K562 (cell line): ENCODE measurements at places on chromosomes 13 and 19.

DNA sequence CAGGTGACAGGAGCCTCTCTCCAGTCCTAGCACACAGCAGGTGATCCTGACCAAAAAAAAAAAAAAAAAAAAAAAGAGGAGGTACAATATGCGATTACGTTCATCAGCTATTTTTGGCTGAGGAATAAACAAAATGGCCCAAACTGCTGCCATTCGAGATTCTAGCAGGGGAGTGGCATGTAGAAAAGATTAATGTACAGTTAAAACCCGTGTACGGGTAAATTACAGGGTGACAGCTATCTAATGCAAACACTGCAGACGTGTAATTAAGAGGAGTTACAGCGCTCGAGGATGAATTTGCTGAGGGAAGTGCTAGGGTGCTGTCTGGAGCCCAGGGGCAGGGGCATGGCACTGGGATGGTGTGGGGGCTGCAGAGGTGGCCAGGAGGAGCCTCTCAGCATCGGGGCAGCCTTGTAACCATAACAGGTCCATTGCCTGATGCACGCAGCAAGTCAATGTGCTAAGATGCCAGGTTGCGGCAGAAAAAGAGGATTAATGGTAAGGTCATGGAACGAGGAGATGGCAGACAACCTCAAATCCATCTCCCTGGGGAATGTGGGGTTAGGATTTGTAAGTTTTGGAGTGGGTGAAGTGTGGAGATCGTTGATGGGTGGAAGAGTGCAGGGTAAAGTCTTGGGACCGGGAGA lies 17.4 kb downstream of the CHST8 start:
- no peak for DNase-seq
- no peak overlapping the region for H3K4me3 ChIP-seq
- H3K4me1 ChIP-seq = no peaks in the 10 kb centered on the region
- peaks cover 45% of the 10 kb centered on the region for H3K27me3 ChIP-seq

DNA sequence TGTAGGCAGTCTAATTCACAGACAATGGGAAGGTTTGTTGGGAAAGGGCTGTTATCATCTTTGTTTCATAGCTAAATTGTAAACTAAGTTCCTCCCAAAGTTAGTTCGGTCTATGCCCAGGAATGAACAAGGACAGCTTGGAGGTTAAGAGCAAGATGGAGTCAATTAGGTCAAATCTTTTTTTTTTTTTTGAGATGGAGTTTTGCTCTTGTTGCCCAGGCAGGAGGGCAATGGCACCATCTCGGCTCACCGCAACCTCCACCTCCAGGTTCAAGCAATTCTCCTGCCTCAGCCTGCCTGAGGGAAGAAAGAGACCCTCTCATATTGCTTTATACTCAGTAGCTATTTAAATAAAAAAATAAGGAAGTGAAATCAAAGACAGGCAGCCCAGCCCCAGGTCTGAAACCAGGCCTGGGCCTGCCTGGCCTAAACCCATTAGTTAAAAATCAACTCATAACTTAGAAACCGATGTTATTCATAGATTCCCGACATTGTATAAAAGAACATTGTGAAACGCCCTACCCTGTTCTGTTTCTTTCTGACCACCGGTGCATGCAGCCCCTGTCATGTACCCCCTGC lies 297.4 kb upstream of the SGCG start:
- no peaks in the 10 kb centered on the region for H3K36me3 ChIP-seq
- no peaks in the 10 kb centered on the region for H3K27me3 ChIP-seq
- H3K4me3 ChIP-seq = no peak overlapping the region
- no peaks in the 10 kb centered on the region for H3K4me1 ChIP-seq

- no peak overlapping the region for H3K4me3 ChIP-seq
- no peaks in the 10 kb centered on the region for H3K27me3 ChIP-seq
- no peaks in the 10 kb centered on the region for H3K4me1 ChIP-seq
- H3K27ac ChIP-seq = no peak overlapping the region
- DNase-seq = no peak
- no peaks in the 10 kb centered on the region for H3K36me3 ChIP-seq
These were observed 55.1 kb downstream of the RXFP2 start for GRCh38 chr13:31794452-31794851.

- H3K27me3 ChIP-seq = no peaks in the 10 kb centered on the region
- H3K36me3 ChIP-seq = peaks cover 31% of the 10 kb centered on the region; the same call in 2 of the 3 replicates
- no peak for DNase-seq
These were observed 5.1 kb downstream of the UBAC2 start for GRCh38 chr13:99205621-99206220.

- no peaks in the 10 kb centered on the region; the same call in 2 of the 3 replicates for H3K4me1 ChIP-seq
- no peak overlapping the region for H3K27ac ChIP-seq
- H3K36me3 ChIP-seq = no peaks in the 10 kb centered on the region
- DNase-seq = no peak
- no peak overlapping the region for H3K4me3 ChIP-seq
- peaks cover 5% of the 10 kb centered on the region; the same call in 1 of the 3 replicates for H3K27me3 ChIP-seq
These were observed 28.9 kb upstream of the PABPC3 start for GRCh38 chr13:25067064-25067463.

DNA sequence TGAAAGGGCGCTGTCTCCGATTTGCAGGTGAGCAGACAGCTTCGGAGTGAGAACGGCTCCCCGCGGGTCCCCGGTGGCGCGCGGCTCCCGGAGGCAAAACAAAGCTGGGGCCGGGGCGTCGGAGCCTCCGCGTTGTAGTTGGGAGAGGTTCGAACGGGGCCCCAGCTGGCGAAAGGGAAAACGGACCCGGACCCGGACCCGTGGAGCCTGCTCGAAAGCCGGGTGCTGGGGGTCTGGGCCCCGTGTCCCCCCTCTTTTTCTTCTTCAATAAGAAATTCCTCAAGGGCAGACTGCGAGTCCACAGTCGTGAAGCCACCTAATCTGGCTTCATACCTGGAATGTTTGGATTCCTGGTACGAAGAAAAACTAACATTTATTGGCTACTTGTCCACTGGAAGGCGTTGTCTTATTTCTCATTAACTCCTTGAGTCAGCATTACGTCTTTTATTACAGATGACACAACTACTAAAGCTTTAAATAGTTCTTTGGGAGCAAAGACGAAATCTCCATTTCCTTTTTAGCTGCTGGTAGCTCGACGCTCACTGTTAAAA lies 632 bp upstream of the MTIF3 start:
- H3K36me3 ChIP-seq = no peaks in the 10 kb centered on the region
- peak; percentile 29 for DNase-seq
- H3K4me1 ChIP-seq = peaks cover 3% of the 10 kb centered on the region; the same call in 1 of the 2 replicates
- peak overlapping the region; percentile 97 for H3K27ac ChIP-seq
- no peaks in the 10 kb centered on the region for H3K27me3 ChIP-seq
- peak overlapping the region; percentile 93 for H3K4me3 ChIP-seq

DNA sequence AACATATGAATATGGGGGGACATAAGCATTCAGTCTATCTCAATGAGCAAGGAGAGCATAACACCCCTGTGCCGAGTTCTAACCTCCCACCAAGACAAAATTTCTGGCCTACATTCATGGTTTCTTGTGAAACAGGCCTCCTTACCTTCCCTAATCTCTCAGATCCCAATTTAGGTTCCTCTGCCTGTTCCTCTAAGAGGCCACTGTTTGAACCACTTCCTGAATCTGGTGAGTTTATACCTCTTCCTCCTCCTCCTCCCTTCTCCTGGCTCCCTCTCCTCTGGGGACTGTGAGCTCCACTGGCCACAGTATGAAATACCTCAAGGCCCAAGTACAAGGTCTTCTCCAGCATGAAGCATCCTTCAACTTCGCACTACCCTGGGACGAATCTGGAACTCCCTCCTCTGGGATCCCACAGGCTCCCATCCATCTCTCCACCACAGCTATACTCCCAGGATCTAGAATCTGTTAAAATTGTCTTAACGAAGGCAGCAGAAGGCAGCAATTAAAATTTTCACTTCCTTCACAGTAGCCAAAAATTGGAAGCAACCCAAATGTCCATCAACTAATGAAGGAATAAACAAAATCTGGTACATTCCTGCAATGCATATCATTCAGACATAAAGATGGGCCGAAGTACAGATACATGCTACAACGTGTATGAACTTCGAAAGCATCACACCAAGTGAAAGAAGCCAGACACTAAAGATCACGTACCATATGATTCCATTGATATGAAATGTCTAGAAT lies 7.8 kb upstream of the SIGLECL1 start:
- peaks cover 11% of the 10 kb centered on the region; the same call in 1 of the 3 replicates for H3K36me3 ChIP-seq
- peaks cover 12% of the 10 kb centered on the region for H3K4me1 ChIP-seq
- no peaks in the 10 kb centered on the region for H3K27me3 ChIP-seq
- no peak for DNase-seq
- no peak overlapping the region for H3K4me3 ChIP-seq

- H3K36me3 ChIP-seq = no peaks in the 10 kb centered on the region
- DNase-seq = peak; percentile 31
- peaks cover 6% of the 10 kb centered on the region; the same call in 1 of the 3 replicates for H3K27me3 ChIP-seq
- H3K4me3 ChIP-seq = no peak overlapping the region
These were observed 3.0 kb upstream of the ZNF136 start for GRCh38 chr19:12159773-12160414.

- no peak overlapping the region for H3K4me3 ChIP-seq
- H3K36me3 ChIP-seq = no peaks in the 10 kb centered on the region
- peaks cover 3% of the 10 kb centered on the region; the same call in 1 of the 3 replicates for H3K4me1 ChIP-seq
- DNase-seq = no peak
These were observed 2.3 kb downstream of the LINGO3 start for GRCh38 chr19:2305452-2306280.

GRCh38 chr13:113427562-113428468 lies 25.5 kb downstream of the ADPRHL1 start:
- H3K36me3 ChIP-seq = no peaks in the 10 kb centered on the region
- no peak for DNase-seq
- peaks cover 28% of the 10 kb centered on the region for H3K4me1 ChIP-seq
- H3K27me3 ChIP-seq = peaks cover 73% of the 10 kb centered on the region
- no peak overlapping the region for H3K27ac ChIP-seq
- no peak overlapping the region for H3K4me3 ChIP-seq

DNA sequence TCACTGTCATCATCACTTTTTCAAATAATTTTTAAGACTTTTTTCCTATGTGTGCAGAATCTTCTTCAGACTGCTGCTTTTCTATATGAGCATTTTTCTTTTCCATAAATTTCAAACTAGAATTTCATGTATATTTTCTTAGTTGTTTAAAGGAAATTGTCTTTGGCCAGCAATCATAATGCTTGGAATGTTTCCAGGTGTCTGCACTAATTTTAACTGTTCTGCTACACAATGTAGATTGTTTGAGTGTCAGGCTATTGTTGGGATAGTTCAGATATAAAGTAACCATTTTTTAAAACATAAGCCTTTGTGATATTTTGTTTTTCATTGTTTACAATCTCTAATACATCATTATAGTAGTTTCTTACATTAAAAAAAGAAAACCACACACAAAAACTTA lies 1418.5 kb downstream of the EFNB2 start:
- H3K4me1 ChIP-seq = no peaks in the 10 kb centered on the region
- H3K27ac ChIP-seq = no peak overlapping the region
- no peak for DNase-seq
- H3K4me3 ChIP-seq = no peak overlapping the region
- no peaks in the 10 kb centered on the region for H3K36me3 ChIP-seq

- H3K27ac ChIP-seq = no peak overlapping the region
- H3K36me3 ChIP-seq = no peaks in the 10 kb centered on the region
- DNase-seq = no peak
These were observed 452.7 kb downstream of the SUCLA2 start for GRCh38 chr13:47548294-47548840.

GRCh38 chr19:11256189-11256588 lies 6.1 kb downstream of the DOCK6 start:
- no peak for DNase-seq
- H3K27me3 ChIP-seq = no peaks in the 10 kb centered on the region
- H3K27ac ChIP-seq = no peak overlapping the region
- H3K36me3 ChIP-seq = peaks cover 4% of the 10 kb centered on the region; the same call in 2 of the 3 replicates

DNA sequence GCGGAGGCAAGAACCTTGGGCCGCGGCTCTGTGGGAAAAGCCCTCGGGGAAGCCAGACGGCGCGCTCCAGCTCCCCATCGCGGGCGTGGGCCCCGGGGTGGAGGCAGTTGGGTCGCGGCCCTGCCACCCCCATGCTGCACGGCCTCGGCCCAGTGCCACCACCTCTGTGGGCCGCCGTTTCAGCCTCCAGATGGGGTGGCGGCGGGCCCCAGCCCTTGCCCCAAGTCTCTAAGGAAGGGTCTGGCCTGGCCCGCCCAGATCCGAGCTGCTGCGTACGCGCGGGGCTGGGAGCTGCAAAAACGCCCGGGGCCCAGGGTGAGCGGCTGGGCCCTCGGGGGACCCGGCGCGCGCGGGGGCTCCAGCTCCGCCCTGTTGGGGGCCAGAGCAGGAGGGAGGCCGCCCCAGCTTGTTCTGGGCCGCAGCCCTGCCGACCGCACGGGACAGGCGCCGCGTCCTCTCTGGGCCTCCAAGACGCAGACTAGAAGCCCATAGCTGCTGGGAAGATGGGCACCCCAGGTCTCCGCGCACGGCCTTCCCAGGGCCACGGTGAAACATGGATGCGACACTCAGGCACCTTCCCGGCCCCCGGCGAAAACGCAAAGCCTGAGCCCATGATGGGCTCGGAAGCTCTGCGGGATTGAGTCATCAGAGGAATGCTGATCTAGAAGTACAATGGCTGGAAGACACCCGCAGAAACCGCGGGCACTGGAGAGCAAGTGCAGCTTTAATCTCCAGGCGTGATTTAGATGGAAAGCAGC lies 110.1 kb downstream of the KCTD15 start:
- H3K4me3 ChIP-seq = no peak overlapping the region
- DNase-seq = no peak

DNA sequence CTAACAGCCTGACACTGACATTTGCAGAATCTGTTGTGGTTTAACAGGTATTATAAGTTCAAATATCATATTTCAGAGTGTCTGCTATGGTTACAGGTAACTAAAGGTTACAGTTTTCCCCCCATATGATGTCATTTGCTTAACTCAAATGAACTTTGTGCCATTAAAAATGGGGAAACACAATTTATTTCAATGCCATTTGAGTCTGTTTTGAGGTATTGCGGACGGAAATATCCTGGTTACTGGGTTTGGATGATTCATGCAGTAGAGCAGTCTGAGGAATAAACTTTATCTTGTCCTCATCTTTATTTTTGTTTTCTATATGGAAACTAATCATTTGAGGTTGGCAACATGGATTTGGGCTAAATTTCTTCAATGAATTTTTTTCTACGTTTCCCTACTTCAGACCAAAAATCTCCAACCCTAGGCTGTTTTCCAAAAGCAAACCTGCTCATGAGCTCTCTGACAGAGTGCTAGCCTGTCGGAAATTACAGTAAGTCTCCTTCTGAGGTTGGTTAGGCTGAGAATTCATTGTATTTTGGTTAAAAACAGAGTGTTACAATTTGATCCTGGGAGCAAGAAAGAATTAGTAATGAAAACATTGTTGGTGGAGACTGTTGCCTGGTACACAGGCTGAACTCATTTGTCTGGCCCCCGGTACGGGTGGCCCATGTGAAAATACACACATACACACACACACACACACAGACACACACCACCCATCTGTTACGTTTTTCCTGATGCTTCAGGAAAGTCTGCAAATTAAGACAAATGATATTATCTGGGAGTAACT lies 66.1 kb downstream of the AKAP11 start:
- no peak overlapping the region for H3K27ac ChIP-seq
- H3K27me3 ChIP-seq = peaks cover 6% of the 10 kb centered on the region
- no peaks in the 10 kb centered on the region for H3K4me1 ChIP-seq
- no peak for DNase-seq

GRCh38 chr19:45075301-45076028 lies 813 bp downstream of the ZNF296 start:
- no peaks in the 10 kb centered on the region for H3K27me3 ChIP-seq
- H3K27ac ChIP-seq = peak overlapping the region; percentile 79
- H3K4me1 ChIP-seq = peaks cover 25% of the 10 kb centered on the region
- H3K4me3 ChIP-seq = peak overlapping the region; percentile 77
